ENCODE measurements at places on chromosomes 16 and 17.

DNA sequence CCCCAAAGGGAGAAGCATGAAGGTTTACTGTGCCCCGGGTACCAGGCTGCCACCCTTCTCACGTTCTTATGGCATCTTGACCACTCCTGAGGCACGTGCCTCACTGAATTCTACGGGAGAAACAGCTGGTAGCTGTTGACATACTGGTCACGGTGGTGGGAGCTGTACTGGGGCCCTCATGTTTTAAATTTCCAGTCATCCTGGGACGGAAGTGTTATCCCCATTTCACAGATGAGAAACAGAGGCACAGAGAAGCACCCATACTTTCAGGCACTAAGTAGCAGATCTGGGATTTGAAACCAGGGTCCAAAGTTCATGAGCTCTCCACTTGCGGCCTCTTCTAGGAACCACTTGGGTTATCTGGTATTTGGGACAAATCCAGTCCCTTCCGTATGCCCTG lies 26.3 kb upstream of the DOC2B start:
- no peak for DNase-seq

- DNase-seq = no peak
Observed at GRCh38 chr16:86604436-86605193, 26.3 kb downstream of the FOXL1 start.

- no peak for DNase-seq
Observed at GRCh38 chr17:29862951-29863350, 67.1 kb downstream of the SSH2 start.

DNA sequence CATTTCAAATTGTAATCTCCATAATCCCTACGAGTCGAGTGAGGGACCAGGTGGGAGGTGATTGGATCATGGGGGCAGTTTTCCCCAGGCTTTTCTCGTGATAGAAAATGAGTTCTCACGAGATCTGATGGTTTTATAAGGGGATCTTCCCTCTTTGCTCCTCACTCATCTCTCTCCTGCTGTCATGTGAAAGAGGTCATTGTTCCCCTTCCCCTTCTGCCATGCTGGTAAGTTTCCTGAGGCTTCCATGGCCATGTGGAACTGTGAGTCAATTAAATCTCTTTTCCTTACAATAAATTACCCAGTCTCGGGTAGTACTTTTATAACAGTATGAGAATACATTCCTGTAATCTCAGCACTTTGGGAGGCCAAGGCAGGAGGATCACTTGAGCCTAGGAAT lies 76.7 kb upstream of the MARCHF10 start:
- DNase-seq = no peak

- DNase-seq = no peak
Observed at GRCh38 chr16:85330694-85331188, 218.5 kb upstream of the CIBAR2 start.

- no peak for DNase-seq
Observed at GRCh38 chr16:89092013-89092412, 1.6 kb upstream of the ACSF3 start.

GRCh38 chr16:72380283-72380682 lies 208.3 kb upstream of the PMFBP1 start:
- no peak for DNase-seq

DNA sequence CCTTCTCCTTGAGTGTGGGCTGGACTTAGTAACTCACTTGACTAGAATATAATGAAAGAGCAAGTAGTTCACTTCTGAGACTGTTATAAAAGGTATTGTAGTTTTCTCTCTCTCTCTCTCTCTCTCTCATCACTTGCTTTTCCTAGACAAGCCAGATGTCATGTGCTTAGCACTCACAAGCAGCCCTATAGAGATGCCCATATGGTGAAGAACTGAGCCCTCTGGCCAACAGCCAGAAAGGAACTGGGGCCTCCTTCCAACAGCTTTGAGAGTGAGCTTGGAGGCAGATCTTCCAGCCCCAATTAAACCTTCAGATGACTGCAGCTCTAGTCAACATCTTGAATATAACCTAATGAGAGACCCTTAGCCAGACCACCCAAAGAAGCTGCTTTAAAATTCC lies 440.5 kb downstream of the GRIN2A start:
- no peak for DNase-seq

DNA sequence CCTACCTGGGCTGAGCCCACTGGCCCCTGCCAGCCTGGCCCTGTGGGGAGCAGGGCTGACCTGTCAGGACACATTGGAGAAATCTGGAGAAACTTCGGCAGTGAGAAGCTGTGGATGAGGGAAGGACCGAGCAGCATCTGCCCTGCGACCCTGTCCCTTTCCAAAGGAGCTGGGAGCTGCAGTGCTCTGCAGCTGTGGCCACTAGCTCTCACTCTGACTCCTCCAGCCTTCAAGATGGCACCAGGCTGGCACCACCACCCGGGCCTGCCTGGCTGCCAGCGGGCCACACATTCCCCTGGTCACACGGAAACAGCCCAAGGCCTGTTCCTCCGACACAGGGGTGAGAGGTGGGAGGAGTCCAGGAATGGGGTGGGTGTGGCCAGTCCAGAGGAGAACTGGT lies 30.1 kb downstream of the CD300LG start:
- DNase-seq = no peak

GRCh38 chr16:87569601-87570571 lies 32.4 kb upstream of the JPH3 start:
- DNase-seq = no peak

GRCh38 chr16:11138022-11138768 lies 117.8 kb downstream of the SOCS1 start:
- no peak for DNase-seq

- no peak for DNase-seq
Observed at GRCh38 chr17:66971264-66971663, 6.8 kb downstream of the CACNG4 start.
